ENCODE measurements at places on chromosomes 1 and 21.
A peak's percentile ranks its signal among the peaks of the same experiment; 100 is the strongest.

DNA sequence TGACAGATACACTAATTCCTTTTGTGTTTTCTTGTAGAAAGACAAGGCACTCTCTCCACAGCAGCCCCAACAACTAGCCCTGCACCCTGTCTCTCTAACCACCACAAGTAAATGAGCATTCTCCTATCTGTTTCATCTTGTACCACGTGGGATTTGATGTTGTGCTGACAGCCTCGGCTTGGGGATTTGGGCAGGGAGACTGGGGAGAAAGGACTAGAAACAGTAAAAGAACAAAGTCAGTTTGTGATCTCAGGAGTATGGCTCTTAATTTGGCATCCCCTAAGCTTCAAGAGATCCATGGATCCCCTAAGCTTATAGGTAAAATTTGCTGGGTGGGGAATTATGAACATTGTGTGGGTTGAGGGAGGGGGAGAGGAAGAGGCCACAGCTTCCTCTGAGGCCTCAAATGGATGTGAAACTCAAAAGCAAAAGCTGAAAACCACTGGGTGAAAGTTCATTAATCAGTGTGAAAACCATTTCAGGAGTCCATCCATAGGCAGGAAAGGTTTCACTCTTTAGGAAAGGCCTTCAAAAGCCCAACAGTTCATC, 3.1 kb downstream of the C1orf162 start:
- no peak for DNase-seq

GRCh38 chr1:219465212-219466093, 147.5 kb downstream of the ZC3H11B start:
- DNase-seq = peak; percentile 3

- DNase-seq = peak; percentile 30
Observed at GRCh38 chr1:228405200-228405978, 1.2 kb downstream of the TRIM11 start.

GRCh38 chr1:8077120-8077573, 51.0 kb upstream of the ERRFI1 start:
- peak; percentile 98 for DNase-seq

- DNase-seq = peak; percentile 1
Observed at GRCh38 chr1:34590211-34590623, 164.6 kb upstream of the GJB5 start.

DNA sequence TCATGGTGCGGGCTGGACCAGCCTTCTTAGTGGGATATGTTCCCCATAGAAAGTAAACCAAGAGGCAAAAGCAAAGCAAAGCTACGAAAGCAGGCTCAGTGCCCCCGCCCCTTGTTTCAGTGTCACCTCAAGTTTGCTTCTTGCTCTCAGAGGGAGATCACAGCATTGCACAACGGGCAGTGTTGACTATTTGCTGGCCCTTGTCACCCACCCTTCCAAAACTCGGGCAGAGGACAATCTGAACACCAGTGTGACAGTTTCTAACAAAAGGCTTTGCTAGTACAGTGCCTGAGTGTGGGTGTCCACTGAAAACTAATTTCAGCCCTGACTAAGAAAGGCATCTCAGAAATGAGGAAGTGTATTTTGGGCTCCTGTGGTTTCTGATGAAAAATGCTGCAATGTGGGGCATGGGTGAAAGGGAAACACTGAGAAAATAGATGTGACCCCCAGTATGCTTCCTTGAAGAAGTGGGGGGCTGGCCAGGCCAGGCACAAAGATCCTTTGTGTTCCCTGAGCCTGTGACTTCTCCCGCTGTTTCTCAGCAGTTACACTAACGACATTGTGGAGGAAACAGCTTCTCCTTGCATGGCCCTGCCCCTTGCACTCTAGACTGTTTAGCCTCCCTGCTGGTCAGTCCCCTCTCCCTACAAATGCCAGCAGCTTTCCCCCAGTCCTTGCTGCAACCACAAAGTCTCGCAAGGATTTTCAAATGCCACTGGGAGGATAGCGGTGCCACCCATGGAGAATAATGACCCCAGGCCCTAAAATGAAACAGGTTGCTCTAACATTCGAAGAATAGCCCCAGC, 33.3 kb upstream of the KCNE1 start:
- peak; percentile 60 for DNase-seq

DNA sequence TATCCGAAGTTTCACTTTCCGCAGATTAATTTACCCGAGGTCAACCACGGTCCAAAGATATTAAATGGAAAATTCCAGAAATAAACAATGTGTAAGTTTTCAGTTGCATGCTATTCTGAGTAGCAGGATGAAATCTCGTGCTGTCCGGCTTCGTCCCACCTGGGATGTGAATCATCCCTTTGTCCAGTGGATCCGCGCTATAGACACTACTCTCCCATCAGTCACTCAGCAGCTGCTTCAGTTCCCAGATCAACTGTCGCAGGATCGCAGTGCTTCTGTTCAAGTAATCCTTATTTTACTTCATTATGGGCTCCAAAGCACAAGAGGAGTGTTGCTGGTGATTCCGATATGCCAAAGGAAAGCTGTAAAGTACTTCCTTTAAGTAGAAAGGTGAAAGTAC, 8.3 kb upstream of the LRP8 start:
- no peak for DNase-seq

GRCh38 chr1:22041505-22041904, 11.0 kb upstream of the CDC42 start:
- no peak for DNase-seq

DNA sequence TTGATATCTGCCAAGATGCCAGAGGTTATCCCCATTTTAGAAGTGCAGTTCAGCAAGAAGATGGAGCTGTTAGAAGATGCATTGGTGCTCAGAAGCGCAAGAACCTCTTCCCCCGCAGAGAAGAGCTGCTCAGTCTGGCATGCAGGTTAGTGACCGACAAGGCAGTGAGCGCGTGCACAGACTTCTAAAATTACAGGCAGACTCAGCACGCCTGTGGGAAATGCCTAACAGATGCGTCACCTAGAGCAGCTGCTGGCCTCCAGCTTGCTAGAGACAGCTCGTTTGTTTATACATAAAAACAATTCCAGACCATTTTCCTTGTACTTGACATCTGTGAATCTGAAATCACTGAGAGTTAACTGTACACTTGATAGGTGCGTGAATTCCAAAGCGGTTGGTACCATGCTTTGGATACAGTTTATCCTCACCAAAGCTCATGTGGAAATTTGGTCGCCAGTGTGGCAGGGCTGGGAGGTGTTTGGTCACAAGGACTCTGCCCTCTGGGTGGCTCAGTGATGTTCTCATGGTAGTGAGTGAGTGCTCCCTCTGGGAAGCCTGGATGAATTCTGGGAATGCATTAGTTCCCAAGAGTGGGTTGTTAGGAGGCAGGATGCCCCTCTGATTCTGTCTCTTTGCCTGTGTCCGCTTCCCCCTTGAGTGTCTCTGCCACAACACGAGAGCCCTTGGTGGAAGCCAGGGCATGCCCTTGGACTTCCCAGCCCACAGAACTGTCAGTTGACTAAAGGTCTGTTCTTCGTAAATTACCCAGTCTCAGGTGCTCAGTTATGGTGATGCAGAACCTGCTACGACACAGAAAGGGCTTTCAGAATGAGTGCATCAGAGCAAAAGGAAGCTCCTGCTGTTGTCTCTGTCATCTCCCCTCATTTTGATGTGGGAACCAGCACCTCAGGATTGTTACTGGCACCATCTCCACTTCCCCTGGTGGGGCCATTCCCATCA, 24.4 kb downstream of the SNAP47 start:
- DNase-seq = peak; percentile 99

- no peak for DNase-seq
Observed at GRCh38 chr1:20037877-20038276, 32.1 kb upstream of the PLA2G5 start.

DNA sequence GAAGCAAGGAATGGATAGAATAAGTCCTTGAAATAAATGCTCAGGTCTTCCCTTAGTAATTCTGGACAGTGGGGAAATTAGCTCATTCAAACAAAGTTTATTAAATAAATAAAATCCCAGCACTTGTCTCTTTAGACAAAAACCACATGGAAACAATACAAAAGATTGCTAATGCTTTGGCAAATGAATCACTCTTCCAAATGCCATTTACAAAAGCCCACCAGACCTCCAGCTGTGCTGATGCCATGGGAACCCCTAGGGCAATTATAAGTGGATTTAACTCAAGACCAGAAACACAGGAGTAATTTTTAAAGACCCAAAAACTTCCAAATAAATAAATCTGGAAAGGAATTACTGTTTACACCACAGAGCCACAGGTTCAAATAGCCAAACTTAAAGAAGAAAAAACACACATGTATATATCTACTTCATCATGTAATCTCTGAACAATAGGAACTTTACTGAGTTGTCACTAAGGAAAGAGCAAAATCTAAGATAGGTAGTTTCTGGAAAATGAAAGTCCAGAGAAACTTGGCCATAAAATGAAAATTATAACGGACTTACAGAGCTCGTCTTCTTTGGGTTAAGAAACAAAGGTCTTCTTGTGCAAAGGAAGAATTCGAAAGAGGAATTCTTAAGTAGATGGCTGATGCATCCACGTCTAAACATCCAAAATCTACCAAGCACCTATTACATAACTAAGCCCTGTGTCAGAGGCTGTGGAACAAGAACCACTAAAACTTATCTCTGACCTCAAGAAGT, 399.4 kb downstream of the SMYD3 start:
- DNase-seq = peak; percentile 32

DNA sequence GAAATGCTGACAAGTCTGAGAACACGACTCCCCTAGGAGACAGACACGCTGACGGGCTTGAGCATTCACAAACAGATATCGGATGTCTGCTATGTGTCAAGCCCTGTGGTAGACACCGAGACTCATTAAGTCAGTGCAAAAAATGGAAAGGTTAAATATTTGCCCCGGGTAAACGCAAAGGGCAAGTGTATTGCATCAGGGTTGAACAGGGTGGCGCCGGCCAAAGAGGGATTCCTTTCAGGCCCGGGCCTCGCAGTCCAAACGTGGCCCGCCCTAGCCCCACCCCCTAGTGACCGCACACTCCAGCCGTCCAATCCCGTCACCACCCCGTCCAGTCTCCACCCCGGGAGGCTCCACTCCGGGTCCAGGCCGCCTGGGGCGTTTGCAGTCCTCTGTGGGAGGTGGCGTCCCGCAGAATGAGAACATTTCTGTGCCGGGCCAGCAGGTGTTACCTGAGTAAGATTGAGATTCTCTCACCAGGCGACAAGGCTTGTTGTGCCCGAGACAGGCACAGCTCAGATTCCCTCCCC, 16.3 kb upstream of the TMEM9 start:
- peak; percentile 95 for DNase-seq

GRCh38 chr1:6465461-6466005, 440 bp downstream of the TNFRSF25 start:
- no peak for DNase-seq

- no peak for DNase-seq
Observed at GRCh38 chr1:229374485-229374884, 31.6 kb upstream of the CCSAP start.

- no peak for DNase-seq
Observed at GRCh38 chr1:30764939-30765555, 7.5 kb upstream of the LAPTM5 start.

GRCh38 chr1:119742677-119743076, 26.0 kb downstream of the HMGCS2 start:
- DNase-seq = no peak

- no peak for DNase-seq
Observed at GRCh38 chr1:229266832-229267500, 3.9 kb upstream of the RAB4A start.

DNA sequence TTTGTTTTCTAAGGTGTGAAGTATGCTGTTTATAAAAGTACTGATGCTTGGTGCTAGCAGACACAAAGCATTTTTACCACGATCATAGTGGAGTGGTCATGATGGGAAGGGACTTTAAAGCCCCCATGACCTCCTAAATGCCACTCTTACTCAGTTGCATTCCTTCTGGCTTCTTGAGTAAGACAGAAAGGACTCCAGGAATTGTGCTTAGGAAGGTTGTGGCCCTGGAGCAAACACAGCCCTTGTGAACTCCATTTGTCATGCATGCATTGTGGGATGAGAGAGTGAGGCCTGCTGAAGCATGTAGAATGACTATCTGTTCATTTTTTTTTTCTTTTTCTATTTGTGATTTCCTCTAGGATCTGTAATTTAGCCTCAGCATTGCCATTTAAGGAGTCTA, 34.2 kb downstream of the AK5 start:
- DNase-seq = peak; percentile 36

GRCh38 chr1:233673261-233673946, 59.5 kb downstream of the KCNK1 start:
- DNase-seq = no peak

- DNase-seq = no peak
Observed at GRCh38 chr21:21767276-21767675, 769.1 kb downstream of the NCAM2 start.

DNA sequence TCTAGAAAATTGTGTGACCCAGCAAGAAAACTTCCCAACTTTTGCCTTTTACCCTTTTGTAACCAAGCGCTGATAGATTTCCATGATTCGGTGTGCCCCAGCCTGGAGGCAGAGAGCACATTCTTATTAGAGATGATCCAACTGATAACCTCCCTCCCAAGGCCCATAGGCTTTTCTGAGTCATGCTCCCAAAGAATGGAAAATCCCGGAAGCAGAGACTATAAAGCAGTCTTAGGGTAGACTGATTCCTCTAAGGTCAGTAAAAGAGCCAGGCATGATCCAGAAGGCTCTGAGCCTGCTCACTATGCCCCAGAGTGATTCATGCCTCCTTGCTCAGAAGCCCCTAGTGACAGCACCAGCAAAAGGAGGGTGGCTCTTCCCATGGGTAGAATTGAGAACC, 4.3 kb downstream of the CAMK1G start:
- DNase-seq = no peak

GRCh38 chr1:212518188-212519054, 85.7 kb downstream of the NENF start:
- peak; percentile 43 for DNase-seq

DNA sequence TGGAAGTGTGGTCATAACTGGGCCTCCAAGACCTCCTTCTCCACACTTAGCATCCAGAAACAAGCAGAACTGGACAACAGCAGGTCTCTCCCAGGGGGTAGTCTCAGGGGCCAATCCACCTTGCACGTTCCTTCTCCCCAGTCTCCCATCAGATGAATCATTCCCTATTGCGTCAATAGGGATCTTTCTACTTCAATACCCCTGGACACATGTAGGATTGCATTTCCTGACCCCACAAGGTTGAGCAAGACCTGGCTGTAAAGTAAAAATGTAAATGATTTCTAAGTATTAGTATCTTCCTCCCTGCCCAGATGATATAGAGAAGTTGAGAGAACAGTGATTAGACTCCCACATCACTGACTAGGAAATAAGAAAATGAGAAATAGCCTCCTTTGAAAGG, 224.5 kb upstream of the CSF3R start:
- peak; percentile 3 for DNase-seq
